ENCODE measurements at places on chromosomes 4 and X.

GRCh38 chrX:13396924-13397323, 77.1 kb upstream of the ATXN3L start:
- no peak for DNase-seq

DNA sequence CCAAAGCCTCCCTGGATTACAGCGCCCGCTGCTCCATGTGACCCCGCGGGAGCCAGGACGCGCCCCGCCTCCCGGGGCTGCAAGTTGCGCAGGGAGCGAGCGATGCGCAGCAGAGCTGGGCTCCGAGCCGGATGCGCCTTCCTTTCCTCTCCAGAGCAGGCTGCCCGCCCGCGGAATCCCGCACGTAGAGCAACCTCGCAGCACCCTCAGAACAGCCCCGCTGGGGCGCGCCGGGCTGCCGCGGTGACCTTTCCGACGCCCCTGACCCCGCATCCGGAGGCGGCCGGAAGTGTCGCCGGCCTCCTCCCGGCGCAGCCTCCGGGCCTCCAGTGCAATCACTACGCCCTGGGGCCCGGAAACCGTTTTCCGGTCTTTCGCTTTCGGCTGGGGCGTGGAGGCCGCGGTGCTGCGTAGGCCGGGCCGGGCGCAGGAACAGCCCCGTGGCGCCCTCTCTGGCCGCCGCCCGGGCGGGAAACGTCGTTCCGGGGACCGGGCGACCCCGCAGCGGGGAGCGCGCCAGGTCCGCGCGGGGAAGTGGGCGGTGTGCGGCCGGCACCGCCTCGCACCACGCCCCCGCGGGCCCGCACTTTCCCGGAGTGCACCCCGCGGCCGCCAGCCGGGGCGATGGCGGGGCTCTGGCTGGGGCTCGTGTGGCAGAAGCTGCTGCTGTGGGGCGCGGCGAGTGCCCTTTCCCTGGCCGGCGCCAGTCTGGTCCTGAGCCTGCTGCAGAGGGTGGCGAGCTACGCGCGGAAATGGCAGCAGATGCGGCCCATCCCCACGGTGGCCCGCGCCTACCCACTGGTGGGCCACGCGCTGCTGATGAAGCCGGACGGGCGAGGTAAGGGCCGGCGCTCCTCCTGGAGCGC, at the start of gene CYP4V2:
Gene CYP4V2 (plus strand): TSS at position 368 of the 866 bp plus-strand sequence. CDS start 257 bp downstream, at position 625.
- DNase-seq: peak; percentile 89

- no peak for DNase-seq
Observed at GRCh38 chrX:115229337-115230003, 4.4 kb downstream of the LRCH2 start.

DNA sequence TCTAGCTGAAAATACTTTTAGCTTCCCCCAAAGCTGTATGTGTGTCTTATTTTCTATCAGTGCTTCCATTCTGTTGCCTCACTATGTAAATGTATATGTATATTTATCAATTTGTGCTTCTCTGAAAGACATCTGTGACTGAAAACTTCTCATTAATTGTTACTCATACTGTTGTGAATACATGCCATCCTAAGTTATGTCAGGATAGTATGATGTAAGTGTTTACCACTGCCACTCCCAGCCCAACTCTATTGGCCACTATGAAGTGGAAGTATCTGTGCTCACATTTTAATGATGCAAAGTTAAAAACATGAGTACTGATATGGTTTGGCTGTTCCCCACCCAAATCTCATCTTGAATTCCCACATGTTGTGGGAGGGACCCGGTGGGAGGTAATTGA, 24.4 kb downstream of the GATB start:
- DNase-seq: no peak

- no peak for DNase-seq
Observed at GRCh38 chr4:165368114-165368513, 10.7 kb upstream of the CPE start.

- no peak for DNase-seq
Observed at GRCh38 chrX:6683353-6683752, 148.4 kb upstream of the VCX3A start.

DNA sequence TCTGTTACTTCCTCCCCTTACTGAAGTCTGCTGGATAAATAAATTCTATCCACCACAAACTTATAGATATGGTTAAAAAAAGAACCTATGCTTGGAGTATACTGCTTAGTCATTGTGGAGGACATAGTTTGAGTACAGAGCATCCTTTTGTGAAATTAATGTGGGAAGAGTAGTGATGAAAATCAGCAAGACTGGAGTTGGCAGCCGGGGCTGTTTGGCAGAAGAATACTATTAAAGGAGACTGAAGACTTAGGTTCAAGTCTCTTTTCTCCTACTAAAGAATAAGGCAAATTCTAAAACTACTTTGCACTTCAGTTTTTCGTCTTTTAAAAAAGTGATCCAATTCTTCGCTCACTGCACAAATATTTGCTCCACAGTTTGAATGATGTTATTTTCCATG, 326.6 kb upstream of the ATOH1 start:
- no peak for DNase-seq

GRCh38 chr4:16271411-16271810, 45.1 kb upstream of the TAPT1 start:
- DNase-seq: no peak

GRCh38 chrX:97622111-97622510, 738.4 kb downstream of the RPA4 start:
- no peak for DNase-seq

- DNase-seq: no peak
Observed at GRCh38 chr4:109798866-109799265, 2.9 kb downstream of the CFI start.

DNA sequence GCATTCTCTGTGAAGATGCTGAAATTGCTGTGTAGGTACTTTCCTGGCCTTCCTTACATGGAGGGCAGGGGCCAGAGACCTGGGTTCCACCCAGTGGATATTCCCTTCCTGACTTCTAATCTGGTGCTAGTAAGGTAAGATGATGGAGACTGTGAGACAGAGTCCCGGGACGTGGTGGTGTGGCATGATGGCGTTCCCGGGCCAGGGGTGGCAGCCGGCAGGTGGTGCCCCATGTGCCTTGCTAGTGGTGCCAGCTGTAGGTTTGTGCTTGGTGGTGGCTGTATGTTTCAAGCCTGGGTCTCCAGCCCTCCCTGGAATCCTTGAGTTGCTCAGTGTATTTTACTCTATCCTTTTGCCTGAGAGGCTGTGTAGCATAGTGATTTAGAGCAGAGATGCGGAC, 10.9 kb downstream of the STOX2 start:
- no peak for DNase-seq

DNA sequence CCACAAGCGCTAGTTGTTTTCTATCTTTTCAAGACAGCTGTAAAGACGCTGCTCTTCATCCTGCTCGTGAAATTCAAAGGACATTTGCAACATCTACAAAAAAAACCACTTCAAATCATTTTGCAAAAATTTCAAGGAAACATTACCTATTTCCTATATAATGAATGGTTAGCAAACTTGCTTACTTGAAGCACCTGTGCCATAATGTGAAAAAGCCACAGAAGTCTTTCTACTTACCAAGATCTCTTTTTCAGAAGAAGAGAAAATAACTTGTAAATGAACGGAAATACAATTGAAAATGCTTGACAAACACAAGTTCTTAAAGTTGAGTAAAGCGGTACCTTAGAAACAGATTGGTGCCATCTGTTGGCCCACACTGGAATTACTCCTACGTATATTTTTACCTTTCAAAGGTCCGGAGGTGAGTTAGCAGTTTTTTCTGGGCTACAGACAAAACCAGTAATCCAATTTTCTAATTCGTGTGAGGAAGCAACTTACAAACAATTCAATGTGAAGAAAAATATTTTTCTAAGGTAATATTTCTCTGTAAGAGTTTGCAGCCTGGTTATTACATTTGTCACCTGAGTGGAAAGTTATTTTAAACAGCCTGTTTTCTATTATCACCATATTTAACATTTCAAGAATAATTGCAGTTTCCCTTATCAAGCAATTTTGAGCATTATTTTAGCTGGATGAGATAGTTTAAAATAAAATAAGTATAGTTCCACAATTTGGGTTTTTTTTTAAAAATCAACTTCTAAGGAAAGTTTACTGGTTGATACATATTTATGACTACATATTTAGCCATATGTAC, at the start of gene TLR6:
Gene TLR6 (minus strand): TSS at position 294 of the 814 bp plus-strand sequence. CDS start 27,344 bp downstream, outside the sequence.
- DNase-seq: peak; percentile 72

DNA sequence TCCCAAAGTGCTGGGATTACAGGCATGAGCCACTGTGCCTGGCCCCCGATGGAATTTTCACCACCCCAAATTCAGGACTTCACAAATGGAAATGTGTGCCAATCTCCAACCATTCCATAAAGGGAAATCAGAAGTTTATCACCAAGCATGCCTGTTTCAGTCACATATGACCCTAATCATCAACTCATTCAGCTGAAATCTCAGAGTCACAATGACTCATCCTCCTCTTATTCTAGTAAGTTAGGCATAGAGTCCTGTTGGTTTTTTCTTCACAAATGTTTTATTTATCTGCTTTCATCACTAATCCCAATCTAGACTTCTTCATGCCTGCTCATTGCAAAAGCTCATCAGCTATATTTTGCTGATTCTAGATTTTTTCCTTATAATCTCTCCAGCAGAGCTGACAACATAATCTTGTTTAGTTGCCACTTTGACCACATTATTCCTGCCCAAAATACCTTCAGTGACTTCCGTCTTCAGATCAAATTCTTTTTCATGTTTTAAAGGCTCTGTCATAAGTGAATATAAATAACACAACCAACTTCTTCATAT, 83.3 kb downstream of the SLC7A11 start:
- no peak for DNase-seq

- no peak for DNase-seq
Observed at GRCh38 chrX:17525762-17526555, 151.0 kb downstream of the NHS start.

DNA sequence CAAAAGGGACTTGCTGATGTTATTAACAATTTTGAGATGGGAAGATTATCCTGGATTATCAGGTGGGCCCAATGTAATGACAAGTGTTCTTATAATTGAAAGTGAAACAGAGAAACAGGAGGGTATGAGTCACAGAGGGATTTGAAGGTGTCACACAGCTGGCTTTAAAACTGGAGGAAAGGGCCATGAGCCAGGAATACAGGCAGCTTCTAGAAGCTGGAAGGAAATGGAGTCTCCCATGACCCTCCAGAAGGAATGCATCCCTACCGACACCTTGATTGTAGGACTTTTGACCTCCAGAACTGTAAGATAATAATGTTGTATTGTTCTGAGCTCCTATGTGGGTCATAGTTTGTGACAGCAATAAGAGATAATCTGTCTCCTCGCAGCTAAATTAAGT, 98.0 kb upstream of the STIM2 start:
- no peak for DNase-seq

Data from activated naive CD8-positive, alpha-beta T cell treated with anti-CD3 and anti-CD28 coated beads, Interleukin-2, amount 50 U/mL, for 24 hours (primary cell).